Left hindlimb (tissue), 1 donor: ENCODE measurements at places on chromosomes 1 and 21.

DNA sequence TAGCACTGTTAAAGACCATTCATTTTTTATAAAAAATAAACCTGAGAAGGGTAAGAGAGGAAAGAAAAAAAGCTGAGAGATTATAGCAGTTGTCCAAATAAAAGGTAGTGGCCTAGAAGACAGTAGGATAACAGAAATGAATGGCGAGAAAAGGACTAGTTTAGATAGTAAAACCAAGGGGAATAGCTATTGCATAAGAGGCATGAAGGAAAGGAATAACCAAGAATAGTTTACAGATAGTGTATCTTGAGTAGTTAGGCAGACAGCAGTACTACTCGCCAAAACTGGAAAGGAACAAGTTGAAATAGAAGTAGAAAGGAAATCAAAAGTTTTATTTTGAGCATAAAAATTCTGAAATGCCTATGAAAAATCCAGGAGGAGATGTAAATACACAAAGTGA, 70.5 kb downstream of the EIF4G3 start:
- DNase-seq: no peak

- no peak for DNase-seq
Measured at GRCh38 chr1:201486187-201486586, 17.2 kb upstream of the PHLDA3 start.

DNA sequence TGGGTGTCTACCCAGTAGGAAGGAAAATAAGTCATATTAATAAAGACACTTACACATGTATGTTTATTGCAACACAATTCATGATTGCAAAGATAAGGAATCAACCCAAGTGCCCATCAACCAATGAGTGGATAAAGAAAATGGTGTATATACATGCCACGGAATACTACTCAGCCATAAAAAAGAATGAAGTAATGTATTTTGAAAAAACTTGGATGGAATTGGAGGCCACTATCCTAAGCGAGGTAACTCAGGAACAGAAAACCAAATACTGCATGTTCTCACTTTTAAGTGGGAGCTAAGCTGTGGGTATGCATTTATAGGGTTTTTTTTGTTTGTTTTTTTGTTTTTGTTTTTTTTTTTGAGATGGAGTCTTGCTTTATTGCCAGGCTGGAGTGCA, 49.1 kb downstream of the VANGL2 start:
- no peak for DNase-seq

GRCh38 chr1:27057801-27058625, 45.4 kb upstream of the TENT5B start:
- DNase-seq: peak; percentile 40

GRCh38 chr1:67840449-67840848, 7.2 kb upstream of the GNG12 start:
- DNase-seq: no peak

- no peak for DNase-seq
Measured at GRCh38 chr1:202164271-202165037, 4.1 kb upstream of the PTPN7 start.

GRCh38 chr1:13751458-13751871, 51.5 kb downstream of the PRDM2 start:
- no peak for DNase-seq

DNA sequence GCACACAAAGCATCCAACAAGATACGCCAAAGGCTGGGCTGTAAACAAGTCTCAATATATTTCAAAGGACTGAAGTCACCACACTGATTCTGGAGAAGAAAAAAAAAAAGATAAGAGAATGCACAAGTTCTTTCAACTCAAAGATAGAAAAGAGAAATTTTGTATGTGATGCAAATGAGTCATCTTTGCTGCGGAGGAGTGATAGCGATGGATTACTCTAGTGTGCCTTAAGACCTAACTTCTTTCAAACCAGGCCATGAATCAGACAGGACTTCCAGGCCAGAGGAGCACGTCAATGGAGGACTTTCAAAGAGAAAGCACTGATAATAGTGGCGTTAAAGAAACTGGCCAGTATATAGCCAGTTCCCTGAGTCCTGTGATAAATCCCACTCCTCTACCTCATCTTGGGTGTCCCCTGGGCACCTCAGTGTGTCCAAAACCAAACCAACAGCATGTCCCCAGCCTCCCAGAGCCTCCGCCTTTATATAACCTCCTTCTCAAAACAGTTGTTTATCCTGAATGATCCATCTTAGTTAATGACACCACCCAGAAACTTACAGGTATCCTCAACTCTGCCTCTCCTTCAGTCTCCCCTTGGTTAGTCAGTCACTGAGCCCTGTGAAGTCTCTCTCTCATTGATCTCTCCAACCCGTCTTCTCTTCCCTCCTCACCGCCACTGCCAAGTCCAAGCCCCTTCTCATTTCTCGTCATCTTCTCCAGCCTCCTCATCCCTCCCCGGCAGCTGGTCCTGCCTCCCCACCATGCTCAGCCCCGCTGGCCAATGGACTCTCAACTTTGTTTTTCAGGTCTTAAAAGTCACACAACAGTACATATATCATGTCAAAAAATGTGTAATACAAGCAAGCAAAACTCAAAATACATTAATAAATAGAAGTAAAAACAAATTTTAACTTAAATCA, 47.2 kb upstream of the IFFO2 start:
- no peak for DNase-seq

DNA sequence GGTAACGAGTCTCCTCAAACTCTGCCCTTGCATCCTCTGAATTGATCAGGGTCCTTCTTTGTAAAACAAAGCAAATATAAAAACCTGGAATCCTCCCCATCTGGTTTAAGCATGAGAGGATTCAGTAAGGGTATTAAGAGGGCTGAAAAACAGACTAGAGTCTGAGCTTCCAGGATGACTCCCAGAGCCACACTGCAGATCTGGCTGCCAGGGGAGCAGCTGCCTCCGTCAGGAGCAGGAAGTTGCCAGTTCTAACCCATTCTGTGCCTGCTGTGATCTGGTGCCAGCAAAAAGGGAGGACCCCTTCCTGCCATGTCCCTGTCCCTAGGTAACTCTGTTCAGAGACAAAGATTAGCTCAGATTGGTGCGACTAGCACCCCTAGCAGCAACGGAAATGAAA, 27.5 kb downstream of the SERTAD4 start:
- DNase-seq: no peak

DNA sequence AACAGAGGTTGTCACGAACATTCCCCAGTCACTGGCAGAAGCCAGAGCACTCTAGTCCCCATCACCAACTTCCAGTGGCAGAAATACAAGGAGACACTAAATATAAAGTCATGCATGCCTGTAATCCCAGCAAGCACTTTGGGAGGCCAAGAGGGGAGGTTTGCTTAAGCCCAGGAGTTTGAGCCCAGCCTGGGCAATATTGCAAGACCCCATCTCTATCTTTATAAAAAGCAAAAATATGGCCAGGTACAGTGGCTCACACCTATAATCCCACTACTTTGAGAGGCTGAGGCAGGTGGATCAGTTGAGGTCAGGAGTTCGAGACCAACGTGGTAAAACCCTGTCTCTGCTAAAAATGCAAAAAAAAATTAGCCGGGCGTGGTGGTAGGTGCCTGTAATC, 6.4 kb downstream of the CYB5RL start:
- DNase-seq: no peak

GRCh38 chr1:87902830-87903229, 574.1 kb downstream of the LMO4 start:
- DNase-seq: peak; percentile 33

- no peak for DNase-seq
Measured at GRCh38 chr1:212062832-212063438, 27.4 kb downstream of the DTL start.

- no peak for DNase-seq
Measured at GRCh38 chr1:31647106-31647505, 2.4 kb upstream of the PEF1 start.

- no peak for DNase-seq
Measured at GRCh38 chr21:38761531-38761930, 44.2 kb upstream of the ETS2 start.

DNA sequence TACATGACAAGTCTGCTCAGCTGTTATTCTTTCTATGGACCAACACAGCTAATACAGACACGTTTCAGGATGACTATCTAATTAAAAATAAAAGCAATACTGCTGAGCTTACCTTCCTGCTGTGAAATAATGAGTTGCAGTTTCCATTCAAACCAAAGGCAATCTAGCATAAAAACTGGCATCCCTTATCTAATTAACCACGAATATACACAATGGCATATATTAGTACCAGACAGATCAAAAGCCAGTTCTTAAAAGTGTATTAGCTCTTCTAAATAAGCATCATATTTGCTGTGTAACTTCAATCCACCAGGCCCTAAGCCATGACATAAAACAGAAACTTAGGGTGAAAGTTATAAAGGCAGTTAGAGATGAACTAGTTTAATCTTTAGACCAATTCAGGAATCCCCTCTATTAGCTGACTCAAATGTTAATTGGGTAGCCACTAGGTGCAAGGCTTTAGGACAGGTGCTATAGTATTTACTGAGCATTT, 20.6 kb downstream of the TESK2 start:
- no peak for DNase-seq

DNA sequence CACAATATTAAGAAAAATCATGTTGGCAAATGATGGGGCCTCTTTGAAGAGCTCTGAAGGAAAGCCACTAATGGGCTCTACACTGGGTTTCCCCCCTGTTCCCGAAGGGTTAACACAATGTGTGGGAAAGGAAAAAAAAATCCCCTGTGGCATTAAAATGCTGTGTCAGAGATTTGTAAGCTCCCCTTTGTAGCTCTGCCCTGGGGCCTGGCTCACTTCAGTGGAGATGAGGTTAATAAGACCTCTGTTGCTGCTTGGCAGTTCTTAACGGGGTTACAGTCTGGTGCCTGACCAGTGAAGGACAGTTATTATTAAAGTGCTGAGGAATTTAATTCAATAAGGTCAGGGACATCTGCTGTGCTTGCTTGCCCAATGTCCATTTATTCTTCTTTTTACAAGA, 129.7 kb upstream of the UBE2U start:
- DNase-seq: no peak

- DNase-seq: no peak
Measured at GRCh38 chr1:93015590-93015989, 54.3 kb upstream of the DIPK1A start.

GRCh38 chr1:95095833-95096217, 21.3 kb upstream of the TLCD4 start:
- no peak for DNase-seq

DNA sequence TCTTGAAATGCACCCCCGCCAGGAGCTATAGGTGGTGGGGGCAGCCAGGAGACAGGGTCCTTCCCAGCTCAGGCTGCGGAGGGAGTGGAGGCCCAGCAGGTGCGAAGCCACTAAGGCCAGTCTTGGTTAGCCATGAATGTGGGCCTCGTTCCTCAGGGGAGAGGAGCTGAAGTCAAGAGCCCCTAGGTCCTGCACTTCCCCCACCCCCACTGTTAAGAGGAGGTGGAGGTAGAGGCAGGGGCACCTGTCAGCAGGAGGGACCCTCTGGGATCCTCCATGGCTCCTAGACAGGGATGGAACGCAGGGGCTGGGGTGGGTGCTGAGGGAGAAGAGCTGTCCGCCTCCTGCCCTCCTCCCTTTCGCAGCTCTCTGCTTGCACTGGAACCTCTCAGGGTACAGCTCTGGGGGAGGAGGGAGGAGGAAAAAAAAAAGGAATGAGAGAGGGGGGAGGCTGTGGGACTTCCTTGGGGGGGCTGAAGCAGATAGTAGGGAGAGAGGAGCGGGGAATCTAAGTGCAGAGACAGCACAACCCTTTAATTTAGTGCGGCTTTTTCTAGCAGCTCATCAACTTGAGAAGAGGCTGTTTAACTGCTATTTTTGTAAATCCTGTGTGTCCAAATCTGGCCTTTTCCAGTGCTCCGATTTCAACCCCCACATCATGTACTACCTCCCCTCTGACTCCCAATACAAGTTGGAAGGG, 37.0 kb downstream of the MATN1 start:
- DNase-seq: peak; percentile 28

DNA sequence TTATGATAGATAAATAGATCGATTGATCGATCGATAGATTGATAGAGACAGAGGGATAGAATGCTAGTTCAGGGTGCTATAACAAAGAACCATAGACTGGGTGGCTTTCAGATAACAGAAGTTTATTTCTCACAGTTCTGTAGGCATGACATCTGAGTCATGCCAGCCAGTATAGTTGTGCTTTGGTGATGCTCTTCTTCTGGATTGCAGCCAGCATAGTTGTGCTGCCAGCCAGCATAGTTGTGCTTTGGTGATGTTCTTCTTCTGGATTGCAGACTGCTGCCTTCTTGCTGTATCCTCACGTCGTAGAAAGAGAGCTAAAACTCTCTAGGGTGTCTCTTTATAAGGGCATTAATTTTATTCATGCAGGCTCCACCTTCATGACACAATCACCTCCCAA, 860.8 kb downstream of the BRINP3 start:
- DNase-seq: no peak

DNA sequence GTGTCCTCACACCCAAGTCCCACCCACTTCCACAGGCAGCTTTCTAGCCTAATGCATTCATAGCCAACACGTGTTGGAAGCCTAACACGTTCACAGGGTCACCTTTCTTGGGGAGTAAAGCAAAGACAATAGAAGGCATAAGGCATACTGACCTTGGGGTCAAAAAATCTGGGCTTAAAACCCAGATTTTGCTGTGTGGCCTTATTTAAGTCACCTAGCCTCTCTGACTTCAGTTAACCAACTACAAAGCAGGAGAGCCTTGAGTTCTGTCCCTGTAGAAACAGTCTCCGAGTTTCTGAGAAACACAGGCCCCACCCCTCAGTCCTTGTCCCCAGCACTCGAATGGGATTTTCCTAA, 1.4 kb downstream of the TNNT2 start:
- no peak for DNase-seq

DNA sequence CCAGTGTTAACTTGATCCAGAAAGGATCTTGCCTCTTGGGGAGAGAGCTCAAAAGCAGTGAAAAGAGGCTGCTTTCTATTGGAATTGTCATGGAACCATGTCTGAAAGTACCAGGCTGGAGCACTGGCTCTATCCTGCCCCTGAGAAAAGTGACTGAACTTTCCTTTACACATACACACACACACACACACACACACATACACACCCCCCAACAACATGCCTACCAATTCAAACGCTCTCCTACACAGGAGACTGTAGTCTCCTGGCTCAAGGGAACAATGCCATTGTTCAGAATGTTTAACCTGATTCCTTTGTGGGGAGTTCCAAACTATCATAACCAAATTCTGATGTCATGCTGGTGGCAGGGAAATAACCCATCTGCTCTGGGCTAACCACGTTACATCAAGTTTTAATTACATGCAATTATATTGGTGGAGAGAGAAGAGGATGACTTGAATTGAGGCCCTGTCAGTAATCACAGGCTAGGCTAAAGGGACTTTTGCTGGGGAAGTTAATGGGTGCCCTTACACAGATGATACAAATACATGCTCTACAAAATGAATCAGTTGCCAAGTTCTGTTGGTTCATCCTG, 52.3 kb upstream of the DUSP10 start:
- no peak for DNase-seq

GRCh38 chr1:229579059-229579673, 20.7 kb upstream of the ABCB10 start:
- peak; percentile 68 for DNase-seq
